Vagina (tissue), 2 donors: ENCODE measurements at places on chromosomes 13 and 19.

- DNase-seq = no peak
Measured at GRCh38 chr19:8238251-8238650, 29.1 kb downstream of the CERS4 start.

DNA sequence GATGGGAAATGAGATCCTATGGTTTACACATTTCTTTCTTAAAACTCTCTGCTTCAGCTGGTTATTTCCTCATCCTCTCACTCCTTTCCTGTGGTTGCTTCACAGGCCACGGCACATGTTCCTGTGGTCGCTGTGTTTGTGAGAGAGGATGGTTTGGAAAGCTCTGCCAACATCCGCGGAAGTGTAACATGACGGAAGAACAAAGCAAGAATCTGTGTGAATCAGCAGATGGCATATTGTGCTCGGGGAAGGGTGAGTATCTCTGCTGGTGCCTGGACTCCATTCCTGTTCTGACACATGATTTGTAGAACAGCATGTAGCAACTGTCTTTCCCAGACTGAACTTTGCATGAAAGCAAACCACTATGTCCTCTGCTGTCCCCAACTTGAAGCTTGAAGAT is 254.2 kb downstream of the ITGBL1 start:
- DNase-seq = no peak

- no peak for DNase-seq
Measured at GRCh38 chr13:42864952-42865767, 83.8 kb downstream of the FAM216B start.

DNA sequence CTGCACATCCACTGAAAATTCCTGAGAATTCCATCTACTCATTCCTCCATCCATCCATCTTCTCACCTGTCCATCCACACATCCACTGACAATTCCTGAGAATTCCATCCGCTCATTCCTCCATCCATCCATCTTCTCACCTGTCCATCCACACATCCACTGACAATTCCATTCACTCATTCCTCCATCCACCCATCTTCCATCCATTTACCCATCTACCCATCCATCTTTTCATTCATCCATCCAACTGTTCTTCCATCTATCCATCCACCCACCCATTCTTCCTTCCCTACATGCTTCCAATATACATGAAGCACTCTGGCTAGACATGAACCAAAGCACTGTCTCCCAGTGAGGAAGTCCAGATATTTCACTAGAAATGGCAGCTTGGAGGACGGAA is 15.6 kb downstream of the TRPM4 start:
- no peak for DNase-seq

- DNase-seq = no peak
Measured at GRCh38 chr19:7772752-7773291, 9.8 kb downstream of the CLEC4M start.

GRCh38 chr13:76992548-76993001 is 694 bp downstream of the CLN5 start:
- no peak for DNase-seq

- DNase-seq = no peak
Measured at GRCh38 chr13:19737844-19738557, 44.7 kb downstream of the PSPC1 start.

DNA sequence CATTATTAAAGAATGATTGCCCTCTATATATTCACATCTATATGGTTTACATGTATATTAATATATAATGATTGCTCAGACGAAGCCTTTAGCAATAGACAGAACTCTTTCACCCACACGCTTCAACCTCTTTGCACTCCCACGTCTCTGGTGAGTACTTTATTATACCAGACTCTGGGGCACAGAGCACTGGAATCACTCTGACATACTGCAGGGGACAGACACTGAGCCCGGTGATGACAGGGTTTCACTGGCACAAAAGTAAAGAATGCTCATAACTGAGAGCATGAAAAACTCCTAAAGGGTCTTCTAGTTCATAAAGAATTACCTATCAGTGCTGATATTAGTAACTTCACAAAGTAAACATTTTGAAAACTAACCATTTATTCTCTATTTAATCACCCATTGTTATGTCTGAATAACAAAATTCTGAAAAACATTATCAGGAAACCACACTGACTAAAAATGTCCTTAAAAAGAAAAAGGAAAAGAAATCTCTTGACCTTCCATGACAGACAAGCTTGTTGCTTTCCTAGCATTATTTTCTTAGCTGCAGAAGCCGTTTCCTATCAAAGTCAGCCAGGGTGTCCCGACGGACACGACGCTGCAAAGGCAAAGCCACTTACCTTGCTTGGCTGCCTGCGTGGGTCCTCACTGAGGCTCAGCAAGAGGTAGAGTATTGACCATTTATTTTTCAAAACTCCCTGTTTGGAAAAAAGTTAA is 29.1 kb downstream of the TUBGCP3 start:
- DNase-seq = no peak

DNA sequence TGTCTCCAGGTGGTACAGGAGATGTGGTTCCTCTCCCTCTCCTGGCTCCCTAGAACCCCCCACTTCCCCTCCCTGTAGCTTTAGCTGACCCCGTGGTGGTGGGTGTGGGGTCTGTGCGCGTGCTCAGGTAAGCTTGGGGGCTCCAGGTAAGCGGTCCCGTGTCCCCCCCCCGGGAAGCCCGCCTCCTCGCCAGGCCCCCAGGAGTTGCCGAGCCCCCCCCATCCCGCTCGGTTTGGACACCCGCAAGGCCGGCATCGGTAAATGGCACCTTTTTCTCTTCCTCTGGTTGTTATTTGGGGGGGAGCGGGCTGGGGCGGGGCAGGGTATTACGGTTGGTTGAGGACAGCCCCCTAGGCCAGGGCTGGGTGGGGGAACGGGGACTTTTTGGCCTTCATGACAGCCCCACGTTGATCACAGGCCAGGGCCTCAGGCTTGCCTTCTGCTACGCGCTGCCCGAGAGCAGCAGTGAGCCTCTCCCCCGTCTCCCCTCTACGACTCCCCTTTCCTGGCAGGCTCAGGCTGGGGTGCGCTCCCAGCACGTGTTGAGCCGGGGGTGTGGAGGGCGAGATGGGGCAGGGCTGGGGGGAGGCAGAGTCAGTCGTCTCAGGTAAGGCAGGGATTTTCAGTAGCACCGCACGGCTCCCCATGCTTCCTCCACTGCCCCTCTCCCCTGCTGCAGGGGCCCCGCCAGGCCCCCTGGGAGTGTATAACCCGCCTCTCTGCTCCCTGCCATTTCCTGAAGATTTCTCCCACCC is 10.7 kb upstream of the LIN7B start:
- no peak for DNase-seq

DNA sequence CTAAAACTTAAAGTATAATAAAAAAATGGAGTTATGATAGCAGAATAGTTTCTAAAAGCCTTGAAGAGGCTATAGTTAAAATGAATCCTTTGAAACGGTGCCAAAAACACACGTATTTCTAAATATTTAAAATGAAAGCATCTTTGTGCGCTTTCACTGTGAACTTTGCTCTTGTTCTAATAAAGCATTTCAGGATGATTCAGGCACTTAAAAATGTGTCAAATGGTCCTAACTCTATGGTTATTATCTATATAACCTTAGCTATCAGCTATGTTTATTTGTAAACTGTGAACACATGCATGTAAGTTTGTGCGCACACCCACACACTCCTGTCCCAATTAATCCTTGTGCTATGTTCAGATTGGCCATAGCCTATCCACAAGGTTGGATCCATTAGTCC is 124.5 kb downstream of the FLT1 start:
- no peak for DNase-seq

- no peak for DNase-seq
Measured at GRCh38 chr13:88887045-88887662, 1216.0 kb downstream of the SLITRK5 start.

DNA sequence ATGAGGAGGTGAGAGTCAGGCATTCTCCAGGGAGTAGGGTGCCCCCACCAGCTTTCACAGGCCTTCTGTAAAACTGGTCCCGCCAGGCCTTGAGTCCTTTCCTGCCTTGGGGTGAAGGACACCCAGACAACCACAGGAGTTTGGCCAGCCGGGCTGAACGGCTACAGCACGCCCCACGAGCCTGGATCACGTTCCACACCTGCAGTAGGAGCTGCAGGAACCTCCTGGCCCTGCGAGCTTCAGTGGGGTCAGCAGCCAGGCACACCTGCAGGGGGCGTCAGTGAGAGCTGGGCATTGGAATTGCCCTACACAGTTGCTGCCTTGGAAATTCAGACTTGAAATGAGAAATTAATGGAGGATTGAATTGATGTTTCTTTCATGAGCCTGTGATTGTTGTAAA is 45.7 kb downstream of the COL4A2 start:
- DNase-seq = no peak

DNA sequence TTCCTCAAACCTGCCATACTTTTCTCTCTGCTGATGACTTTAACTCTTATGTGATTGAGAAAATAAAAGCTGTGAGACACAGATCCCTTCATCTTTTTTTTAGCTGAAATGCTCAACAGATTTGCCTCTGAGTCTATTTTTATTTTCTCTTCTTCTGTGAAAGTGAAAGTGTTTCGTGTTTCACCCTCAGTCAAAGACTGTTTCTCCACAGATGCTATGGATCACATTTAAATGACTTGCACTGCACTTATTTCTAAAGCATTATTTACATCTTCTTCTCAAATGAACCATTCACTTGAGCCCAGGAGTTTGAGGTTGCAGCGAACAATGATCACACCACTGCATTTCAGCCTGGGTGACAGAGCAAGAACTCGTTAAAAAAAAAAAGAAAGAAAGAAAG is 890.1 kb upstream of the PCDH20 start:
- no peak for DNase-seq

DNA sequence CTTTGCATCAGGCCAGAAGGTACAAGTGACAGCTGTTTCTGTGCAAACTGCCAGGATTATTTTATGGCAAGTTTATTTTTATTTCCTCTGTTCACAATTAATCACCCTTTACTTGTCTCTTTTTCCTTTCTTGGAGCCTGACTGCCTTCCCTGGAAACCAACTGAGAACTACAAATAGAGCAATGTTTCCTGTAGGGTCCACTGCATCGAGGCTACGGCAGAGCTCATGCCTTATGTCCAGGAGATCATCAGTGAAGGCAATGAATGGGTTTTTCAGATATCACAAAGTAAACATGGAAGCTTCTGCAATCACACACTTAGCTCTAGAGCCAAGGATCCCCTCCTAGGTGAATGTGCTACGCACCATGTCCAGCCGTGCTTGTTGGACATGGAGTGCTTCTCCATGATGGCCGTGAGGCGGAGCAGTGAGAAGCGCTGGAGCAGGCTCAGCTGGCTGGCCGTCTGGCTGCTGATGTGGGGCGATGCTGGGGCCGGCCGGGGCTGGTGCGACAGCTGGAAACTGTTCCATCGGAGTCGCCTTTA is 110.9 kb downstream of the KL start:
- DNase-seq = no peak

DNA sequence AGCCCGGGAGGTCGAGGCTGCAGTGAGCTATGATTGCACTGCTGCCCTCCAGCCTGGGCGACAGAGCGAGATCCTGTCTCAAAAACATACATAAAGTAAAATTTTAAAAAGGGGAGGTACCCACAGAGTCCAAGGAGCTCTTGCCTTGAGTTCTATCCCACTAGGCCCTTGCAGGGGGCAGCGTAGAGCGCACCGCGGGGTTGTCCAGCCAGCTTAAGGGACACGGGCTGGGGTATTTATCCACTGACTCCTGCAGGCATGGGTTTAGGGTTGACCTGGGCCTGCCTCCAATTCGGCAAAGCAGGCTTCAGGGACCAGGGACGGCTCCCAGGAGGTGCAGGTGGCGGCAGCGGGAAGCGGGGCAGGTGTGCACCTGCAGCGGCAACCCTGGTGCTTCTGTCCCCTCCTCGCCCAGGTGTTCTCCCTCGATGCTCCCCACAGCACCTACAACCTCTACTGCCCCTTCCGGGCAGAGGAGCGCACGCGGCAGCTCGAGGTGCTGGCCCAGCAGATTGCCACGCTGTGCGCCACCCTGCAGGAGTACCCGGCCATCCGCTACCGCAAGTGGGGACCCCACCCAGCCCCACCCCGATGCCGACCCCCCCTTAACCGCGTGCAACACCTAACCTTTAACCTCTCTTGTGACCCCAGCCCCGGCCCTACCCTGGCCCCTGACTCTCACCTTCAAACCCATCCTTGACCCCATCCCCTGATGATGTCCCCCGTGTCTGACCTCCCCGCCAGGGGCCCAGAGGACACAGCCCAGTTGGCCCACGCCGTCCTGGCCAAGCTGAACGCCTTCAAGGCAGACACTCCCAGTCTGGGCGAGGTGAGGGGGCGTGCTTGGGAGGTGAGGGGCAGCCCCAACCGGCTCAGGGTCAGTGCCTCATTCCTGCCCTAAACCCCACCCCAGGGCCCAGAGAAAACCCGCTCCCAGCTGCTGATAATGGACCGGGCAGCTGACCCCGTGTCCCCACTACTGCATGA is 4.7 kb downstream of the STXBP2 start:
- DNase-seq = no peak

- no peak for DNase-seq
Measured at GRCh38 chr13:112055036-112055914, 11.7 kb upstream of the SOX1 start.

- DNase-seq = no peak
Measured at GRCh38 chr19:13993590-13994300, 12.4 kb downstream of the RFX1 start.

- no peak for DNase-seq
Measured at GRCh38 chr13:90943946-90944345, 403.5 kb upstream of the MIR17HG start.

- no peak for DNase-seq
Measured at GRCh38 chr19:40519352-40520322, 52.8 kb downstream of the SPTBN4 start.
